Heart right ventricle (tissue), 16 donors: ENCODE measurements at places on chromosomes 13 and 19. TPM values are rescaled to one million over a fixed set of nuclear protein-coding genes. Genes with fewer than 3 reads are reported as not detected.

- DNase-seq: no peak
- no peaks in the 10 kb centered on the region for H3K27me3 ChIP-seq
- no peak overlapping the region for H3K27ac ChIP-seq
- H3K4me1 ChIP-seq: peaks cover 3% of the 10 kb centered on the region
- no peak overlapping the region for H3K4me3 ChIP-seq
Measured at GRCh38 chr13:30808600-30808999, 73.3 kb downstream of the ALOX5AP start.

DNA sequence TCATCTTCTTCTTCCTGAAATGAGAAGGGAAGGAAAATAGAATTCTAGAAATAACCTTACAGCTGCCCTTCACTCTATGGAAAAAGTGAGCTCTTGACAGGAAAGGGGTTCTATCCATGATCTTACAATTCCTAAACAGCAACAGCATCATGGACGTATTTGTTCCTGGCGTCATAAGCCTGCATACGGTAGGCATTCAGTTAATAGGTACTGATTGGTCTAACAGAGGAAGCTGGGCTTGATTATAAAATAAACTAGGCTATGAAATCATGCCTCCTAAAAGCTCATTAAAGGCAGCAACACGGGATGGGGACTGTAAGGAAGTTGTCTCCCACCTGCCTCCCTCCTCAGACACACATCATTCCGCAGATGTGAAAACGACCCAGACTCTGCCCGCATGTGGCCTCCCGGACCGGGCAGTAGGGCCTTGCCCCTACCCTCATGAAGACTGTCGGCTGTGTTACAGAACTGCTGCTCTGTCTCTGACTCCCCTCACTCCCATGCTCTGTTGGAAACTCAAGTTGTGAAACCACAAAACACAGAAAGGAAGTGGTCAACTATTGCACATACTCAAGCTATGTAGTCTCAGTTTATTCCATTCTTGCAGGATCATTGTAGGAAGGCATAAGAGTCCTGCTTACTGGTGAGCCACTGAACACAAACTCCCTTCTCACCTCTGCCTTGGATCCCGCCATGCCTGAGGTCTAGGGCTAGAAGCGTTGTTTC is 129.8 kb downstream of the DLEU7 start:
- no peak overlapping the region for H3K27ac ChIP-seq
- no peak overlapping the region for H3K4me3 ChIP-seq
- H3K36me3 ChIP-seq: no peaks in the 10 kb centered on the region

DNA sequence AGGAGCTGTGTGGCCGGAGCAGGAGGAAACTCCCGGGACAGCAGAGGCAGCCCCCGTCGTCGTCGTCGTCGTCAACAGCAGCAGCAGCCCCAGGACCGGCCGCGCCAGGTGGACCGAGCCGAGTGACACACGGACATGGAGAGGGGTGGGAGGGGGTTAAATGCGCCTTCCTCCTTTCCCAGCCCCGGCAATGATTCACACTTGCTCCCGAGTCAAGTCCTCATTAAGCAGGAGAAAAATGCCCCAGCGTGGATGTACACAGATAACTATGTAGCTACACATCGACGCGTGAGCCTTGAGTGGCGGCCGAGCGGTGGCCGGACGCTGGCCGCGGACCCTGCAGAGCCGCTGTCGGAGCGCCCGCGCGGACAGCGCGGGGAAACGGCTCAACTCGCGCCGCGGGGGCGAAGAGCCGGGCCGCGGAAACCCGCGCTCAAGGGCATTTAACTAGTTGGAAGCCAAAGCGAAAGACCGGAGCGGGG is 645 bp downstream of the UBL3 start:
- peak; percentile 60 for DNase-seq
- no peaks in the 10 kb centered on the region for H3K36me3 ChIP-seq
- H3K27ac ChIP-seq: peak overlapping the region; percentile 94
- H3K4me1 ChIP-seq: peaks cover 46% of the 10 kb centered on the region

DNA sequence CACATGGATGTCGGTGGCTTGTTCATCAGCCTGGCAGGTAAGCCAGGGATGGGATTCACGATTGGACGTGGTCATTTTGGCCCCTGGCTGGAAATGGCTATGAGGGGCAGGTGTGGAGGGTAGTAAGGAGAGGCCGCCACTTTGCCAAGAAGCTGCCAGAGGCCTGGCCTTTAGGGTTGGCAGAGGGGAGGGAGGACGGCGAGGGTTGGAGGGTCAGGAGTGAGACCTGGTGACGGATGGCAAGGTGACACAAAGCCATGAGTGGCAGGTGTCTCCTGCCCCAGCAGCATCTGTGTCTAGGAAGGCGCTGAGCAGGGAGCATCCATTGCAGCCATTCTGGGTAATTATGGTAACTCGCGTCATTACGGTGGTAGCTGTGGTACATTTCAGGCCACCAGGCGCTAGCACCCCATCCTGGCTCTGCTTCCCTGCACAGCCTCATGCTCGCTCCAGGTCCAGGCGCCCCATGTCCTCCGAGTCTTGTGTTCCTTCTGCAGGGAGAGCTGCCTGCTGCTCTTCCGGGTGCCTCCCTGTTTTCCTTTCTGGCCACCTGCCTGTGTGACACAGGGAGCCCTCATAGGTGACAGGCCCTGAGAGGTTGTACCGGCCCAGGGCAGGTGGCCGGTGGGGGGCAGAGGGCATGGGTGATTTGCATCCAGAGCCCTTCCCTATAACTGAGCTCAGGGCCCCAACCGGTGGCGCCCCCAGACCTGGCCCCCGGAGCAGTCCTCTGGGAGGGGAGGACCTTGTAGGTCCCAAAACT is 4.2 kb downstream of the SSBP4 start:
- peaks cover 10% of the 10 kb centered on the region for H3K36me3 ChIP-seq
- H3K27me3 ChIP-seq: no peaks in the 10 kb centered on the region
- no peak overlapping the region for H3K4me3 ChIP-seq
- peak overlapping the region; percentile 71 for H3K27ac ChIP-seq
- H3K4me1 ChIP-seq: peaks cover 89% of the 10 kb centered on the region
- DNase-seq: no peak

DNA sequence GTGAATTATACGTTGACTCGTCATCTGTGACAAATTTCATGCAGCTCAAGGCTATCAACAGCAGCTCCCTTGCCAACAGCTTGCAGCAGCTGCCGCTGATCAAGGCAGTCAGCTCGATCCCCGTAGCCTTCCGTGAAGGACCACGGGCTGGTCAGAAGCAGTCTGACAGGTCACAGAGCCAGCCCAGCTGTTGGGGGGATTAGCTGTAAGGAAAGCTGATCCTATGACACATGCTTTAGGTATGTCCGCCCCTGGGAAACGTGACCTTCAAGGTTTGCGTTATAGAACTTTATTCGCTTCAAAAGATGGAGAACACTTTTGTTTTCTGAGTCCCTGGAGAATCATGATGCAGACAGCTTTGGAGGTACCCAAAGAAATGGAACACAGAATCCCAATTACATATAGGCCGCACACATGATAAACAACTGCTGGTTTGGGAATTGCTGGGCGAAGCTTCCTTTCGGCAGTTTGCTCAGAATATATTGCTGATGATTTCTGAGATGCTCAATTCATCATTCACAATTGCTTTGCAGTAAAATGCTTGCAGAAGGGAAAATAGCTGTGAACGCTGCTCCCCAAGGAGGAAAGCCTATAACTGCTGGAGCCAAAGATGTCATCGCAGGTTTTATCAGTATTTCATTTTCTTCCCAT is 62.6 kb upstream of the USP29 start:
- no peaks in the 10 kb centered on the region for H3K36me3 ChIP-seq
- no peak overlapping the region for H3K27ac ChIP-seq
- no peak for DNase-seq
- peaks cover 22% of the 10 kb centered on the region for H3K27me3 ChIP-seq

DNA sequence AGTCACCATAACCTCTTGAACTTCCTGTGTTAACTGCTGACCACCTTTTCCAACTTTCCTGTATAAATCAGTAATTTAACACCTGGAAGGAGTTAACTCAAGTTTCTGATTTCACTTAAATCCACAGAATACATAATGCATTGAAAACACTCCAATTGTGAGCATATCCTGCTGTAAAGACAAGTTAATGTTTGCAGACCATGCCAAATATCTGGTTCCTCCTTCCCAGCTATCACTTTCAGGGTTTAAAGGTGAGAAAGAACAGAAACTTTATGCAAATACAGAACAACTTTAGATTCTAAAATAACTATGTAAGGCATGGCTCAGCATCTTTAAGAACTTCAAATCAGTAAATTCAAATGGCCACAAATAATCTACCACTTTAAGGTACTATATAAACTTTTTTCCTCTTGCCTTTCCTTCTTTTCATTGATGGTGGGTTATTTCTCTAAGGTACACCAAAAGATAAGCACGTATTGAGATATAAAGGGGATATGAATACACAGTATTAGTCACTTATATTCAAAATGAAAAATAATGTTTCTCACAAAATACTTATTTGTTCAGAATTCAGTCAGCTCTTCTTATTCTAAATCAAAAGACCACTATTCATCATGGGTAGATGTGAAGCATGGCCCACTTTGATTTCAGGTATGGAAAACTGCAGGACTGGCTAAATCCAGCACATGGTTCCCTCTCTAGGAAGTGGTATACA is 6.6 kb upstream of the TPTE2 start:
- H3K27ac ChIP-seq: no peak overlapping the region
- DNase-seq: no peak

GRCh38 chr13:24052547-24053518 is 107.7 kb upstream of the SPATA13 start:
- H3K36me3 ChIP-seq: no peaks in the 10 kb centered on the region
- H3K27ac ChIP-seq: peak overlapping the region; percentile 67
- no peak for DNase-seq
- peaks cover 42% of the 10 kb centered on the region for H3K4me1 ChIP-seq

- DNase-seq: no peak
- peaks cover 12% of the 10 kb centered on the region for H3K4me1 ChIP-seq
- no peaks in the 10 kb centered on the region for H3K27me3 ChIP-seq
- peaks cover 81% of the 10 kb centered on the region for H3K36me3 ChIP-seq
- H3K4me3 ChIP-seq: no peak overlapping the region
Measured at GRCh38 chr19:7970716-7971448, 27.4 kb upstream of the TIMM44 start.

DNA sequence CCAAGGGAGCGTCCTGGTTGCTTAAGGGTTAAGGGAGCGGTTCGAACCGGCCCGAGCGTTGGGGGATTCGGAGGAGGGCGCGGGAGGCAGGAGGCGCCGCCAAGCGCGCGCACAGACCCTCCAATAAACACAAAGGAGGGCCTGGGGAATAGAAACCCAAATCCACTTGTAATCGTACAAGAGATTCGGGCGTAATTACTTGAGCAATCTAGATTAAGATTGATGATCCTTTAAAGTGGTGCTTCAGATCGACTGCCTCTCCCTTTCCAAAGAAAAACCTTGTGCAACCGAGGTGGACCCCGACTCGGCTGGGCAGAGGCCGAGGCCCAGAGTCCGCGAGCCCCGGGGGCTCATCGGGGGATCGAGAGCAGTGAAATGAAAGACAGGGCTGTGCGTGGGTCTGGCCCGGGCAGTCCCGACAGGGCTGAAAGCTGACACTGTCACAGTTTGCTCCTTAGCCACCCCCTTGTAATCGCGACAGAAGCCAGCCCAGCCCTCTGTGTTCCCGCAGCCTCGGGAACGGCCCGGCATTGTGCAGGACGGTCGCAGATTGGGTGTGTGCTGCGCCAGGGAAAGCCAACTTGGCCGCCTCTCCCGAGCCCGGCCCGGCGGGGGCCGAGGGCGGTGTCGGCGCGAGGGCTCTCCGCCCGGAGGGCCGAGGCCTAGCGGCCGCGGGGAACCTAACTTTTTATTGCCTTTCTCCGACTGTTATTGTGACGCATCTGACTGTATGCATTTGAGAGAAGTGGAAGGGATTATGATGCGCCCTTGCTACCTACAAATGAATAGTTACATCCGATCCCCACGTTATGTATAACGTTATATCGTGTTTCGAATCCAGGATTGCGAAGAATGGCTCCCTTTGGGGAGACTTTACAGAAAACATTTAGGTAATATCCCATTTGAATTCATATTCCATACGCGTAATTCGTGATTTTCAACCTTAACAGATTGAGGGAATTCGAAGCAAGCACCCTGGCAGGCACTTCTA is 5.5 kb downstream of the MAB21L1 start:
- H3K4me3 ChIP-seq: peak overlapping the region; percentile 58
- peak; percentile 29 for DNase-seq
- no peaks in the 10 kb centered on the region for H3K27me3 ChIP-seq
- no peaks in the 10 kb centered on the region for H3K36me3 ChIP-seq
- peak overlapping the region; percentile 32 for H3K27ac ChIP-seq

DNA sequence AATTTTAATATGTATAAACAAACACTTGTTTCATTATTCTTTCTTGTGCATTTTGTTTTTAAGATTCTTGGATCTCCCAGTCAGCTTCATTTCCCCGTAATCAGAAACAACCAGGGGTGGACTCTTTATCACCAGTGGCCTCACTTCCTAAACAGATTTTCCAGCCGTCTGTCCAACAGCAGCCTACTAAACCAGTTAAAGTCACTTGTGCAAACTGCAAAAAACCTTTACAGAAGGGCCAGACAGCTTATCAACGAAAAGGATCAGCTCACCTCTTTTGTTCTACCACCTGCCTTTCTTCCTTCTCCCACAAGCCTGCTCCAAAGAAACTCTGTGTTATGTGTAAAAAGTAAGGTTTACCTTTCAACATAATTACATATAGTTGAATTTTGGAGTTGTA is 44.3 kb downstream of the ZMYM2 start:
- H3K4me1 ChIP-seq: peaks cover 43% of the 10 kb centered on the region
- no peak for DNase-seq
- no peak overlapping the region for H3K4me3 ChIP-seq
- no peaks in the 10 kb centered on the region for H3K27me3 ChIP-seq

DNA sequence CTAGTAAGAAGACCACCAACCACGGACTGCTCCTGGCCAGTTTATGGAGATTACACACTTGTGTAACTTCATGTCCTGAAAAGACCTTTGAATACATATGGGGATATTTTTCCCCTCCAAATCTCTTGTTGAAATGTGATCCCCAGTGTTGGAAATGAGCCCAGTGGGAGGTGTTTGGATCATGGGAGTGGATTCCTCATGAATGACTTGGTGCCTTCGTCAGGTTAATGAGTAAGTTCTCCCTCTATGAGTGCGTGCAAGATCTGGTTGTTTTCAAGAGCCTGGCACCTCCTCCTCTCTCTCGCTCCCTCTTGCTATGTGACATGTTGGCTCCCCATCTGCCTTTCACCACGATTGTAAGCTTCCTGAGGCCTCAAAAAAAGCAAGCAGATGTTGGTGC is 769.0 kb upstream of the SLITRK1 start:
- H3K4me3 ChIP-seq: no peak overlapping the region
- peak; percentile 24 for DNase-seq
- no peaks in the 10 kb centered on the region for H3K27me3 ChIP-seq
- H3K4me1 ChIP-seq: no peaks in the 10 kb centered on the region
- no peaks in the 10 kb centered on the region for H3K36me3 ChIP-seq

Gene LSM14A
- 66.5 TPM for total RNA-seq

Gene ZNF8
- total RNA-seq: 4.4 TPM

Gene NKPD1
- not detected for total RNA-seq

Gene KLK11
- total RNA-seq: 0.33 TPM

Gene GJA3
- 27.1 TPM for total RNA-seq

Gene KLF2
- 76.2 TPM for total RNA-seq
